Putamen (tissue), 1 donor: ENCODE measurements at places on chromosomes 12 and 14.

DNA sequence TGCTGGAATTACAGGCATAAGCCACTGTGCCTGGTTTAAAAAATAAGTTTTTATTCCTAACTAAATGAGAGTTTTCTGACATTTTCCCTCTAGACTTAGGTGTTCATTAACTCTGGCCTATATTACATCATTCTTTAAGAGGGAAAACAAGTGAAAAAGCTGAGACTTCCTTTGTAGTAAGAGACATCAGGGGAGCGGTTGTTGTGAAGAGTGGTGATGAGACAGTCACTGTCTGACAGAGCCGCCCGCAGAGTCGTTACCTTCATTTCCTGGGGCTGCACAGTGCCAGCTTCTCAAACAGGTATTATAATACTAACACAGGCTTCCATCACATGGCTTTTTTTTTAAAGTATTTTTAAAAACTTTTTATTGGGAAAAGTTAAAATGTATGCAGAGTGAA, 19.7 kb upstream of the TDRD9 start:
- DNase-seq = no peak

GRCh38 chr12:98280152-98280551, 235.2 kb upstream of the TMPO start:
- no peak for DNase-seq

- DNase-seq = no peak
Measured at GRCh38 chr12:10307630-10308029, at the start of gene KLRD1. TSS of gene KLRD1 (plus strand) at chr12:10307870. CDS start at chr12:10308078, 208 bp downstream.

DNA sequence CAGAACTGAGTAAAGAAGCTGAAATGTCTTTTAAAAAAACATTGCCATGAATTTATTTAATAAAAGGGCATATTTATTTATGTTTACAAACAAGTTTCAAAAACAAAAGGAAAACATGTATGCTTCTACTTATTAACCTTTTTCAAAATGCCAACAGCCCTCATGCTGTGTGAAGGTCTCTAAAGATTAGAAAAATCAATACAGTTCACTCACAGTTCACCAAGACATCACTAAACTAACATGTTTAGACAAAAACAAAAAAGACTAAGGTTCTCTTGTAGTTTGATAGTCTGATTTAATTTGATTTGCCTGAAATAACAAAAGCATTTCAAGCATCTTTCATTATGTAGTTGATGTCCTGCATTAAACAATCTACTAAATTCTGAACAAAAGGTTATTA, 63.9 kb upstream of the POC1B start:
- no peak for DNase-seq

- DNase-seq = no peak
Measured at GRCh38 chr14:99389174-99389826, 91.4 kb downstream of the SETD3 start.

DNA sequence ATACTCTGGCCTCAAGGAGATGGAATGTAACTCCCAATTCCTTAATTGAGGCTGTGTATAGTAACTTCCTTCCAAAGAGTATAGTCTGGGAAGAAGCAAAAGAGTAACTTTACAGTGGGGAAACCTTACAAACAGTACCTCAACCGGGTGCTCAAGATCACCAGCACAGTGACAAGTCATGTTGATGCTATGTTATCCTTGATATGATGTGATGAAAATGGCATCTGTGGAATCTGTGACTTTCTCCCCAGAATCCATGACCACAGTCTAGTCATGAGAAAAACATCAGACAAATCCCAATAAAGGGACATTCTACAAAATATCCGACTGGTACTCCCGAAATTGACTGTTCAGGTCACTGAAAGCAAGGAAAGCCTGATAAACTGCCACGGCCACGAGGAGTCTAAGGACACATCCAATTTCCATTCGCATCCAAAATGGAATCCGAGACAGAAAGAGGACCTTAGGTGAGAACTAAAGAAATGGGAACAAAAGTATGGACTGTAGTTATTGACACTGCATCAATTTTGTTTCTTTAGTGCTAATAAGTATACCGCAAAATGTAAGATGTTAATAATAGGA, 97.3 kb upstream of the FRMD6 start:
- DNase-seq = no peak

DNA sequence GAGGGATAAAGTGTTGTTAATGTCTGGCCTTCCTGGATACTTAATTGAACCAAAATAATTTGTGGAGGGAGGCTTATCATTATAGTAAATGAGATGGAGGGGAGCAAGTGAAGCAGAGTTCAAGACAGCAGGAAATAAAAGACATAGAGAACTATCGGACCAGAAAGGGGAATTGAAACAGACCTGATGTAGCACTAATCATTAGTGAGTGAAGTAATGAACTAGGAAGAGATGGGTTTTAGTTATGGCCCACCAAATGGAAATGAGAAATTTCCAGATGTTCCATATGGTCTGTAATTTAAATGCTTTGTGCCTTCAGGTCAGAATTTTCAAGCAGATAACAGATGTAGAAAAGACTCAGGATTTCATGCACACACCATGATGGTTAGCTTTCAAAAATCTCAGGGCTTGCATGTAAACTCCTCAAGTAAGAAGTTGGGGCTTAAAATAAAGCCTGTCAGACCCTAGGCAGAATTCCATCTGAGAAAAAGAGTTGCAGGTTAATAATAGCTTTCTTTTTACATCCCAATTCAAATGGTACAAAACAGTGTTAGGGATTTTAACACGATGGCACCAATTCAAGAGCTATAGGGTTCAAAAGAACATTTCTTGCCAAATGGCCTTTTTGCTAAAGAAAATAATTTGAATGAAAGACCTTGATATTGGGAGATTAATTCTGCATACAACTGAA, 355.8 kb downstream of the FSCB start:
- no peak for DNase-seq

GRCh38 chr14:103699261-103699661, 16.0 kb downstream of the XRCC3 start:
- no peak for DNase-seq

DNA sequence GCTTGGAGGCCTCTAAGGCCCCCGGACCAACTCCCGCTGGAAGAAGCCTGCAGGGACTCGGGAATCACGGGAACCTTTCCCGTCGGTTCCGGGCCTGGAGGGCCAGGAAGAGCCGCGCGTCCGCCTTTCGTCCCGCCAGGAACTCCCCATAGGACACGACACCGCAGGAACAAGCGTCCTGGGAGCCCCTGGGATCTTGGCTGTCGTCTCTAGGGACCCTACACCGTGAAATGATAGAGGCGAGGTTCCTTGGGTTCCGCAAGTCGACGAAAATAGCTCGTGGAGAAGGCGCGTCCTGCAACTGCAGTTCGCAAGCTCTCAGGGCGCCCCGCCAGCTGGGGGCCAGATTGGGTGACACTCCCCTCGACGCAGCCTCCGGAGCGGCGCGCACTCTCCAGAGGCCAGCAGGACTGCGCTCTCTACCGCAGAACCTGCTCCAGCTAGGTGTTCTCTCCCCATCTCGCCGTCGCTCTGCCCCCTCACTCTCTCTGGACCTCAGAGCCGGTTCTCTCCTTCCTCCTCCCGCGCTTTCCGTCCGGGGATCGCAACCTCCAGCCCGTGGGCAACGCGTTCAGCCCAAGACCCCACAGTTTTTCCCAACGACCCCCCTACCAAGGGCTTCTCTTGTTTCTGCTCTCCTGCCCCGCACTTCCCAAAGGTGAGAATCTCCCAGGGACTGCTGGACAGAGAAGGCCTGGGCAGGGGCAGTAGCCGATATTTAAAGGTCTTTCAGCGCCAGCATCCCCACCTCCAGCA, 776 bp downstream of the BMP4 start:
- DNase-seq = no peak
